NT2/D1 (cell line): ENCODE measurements at places on chromosomes 13 and 19.

- no peak for DNase-seq
Observed at GRCh38 chr13:64688893-64689677, 2541.1 kb downstream of the PCDH9 start.

- DNase-seq: no peak
Observed at GRCh38 chr19:38252941-38253691, 3.1 kb downstream of the PPP1R14A start.

DNA sequence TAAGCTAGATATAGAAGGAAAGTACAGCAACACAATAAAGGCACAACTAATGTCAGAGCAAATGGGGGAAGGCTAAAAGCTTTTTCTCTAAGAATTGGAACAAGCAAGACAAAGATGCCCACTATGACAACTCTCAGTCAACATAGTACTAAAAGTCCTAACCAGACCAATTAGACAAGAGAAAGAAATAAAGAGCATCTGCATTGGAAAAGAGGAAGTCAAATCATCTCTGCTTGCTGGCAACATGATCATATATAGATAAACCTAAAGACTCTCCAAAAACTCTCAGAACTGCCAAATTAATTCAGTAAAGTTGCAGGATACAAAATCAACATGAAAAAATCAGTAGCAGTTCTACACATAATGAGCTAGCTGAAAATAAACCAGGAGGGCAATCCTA lies 542.0 kb downstream of the DIAPH3 start:
- DNase-seq: no peak

DNA sequence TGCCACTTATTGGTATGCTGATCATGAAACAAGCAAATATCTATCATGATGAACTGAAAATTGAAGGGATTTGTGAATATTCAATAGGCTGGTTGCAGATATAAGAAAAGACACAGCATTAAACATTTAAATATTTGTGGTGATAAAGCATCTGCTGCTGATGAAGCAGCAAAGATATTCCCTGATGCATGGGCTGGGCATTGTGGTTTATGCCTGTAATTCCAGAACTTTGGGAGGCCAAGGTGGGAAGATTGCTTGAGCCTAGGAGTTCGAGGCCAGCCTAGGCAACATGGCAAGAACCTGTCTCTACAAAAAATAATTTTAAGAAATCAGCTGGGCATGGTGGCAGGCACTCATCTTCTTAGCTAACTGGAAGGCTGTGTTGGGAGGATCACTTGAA lies 54.5 kb downstream of the GPR180 start:
- DNase-seq: no peak
